ENCODE measurements at places on chromosomes 11 and 22.

DNA sequence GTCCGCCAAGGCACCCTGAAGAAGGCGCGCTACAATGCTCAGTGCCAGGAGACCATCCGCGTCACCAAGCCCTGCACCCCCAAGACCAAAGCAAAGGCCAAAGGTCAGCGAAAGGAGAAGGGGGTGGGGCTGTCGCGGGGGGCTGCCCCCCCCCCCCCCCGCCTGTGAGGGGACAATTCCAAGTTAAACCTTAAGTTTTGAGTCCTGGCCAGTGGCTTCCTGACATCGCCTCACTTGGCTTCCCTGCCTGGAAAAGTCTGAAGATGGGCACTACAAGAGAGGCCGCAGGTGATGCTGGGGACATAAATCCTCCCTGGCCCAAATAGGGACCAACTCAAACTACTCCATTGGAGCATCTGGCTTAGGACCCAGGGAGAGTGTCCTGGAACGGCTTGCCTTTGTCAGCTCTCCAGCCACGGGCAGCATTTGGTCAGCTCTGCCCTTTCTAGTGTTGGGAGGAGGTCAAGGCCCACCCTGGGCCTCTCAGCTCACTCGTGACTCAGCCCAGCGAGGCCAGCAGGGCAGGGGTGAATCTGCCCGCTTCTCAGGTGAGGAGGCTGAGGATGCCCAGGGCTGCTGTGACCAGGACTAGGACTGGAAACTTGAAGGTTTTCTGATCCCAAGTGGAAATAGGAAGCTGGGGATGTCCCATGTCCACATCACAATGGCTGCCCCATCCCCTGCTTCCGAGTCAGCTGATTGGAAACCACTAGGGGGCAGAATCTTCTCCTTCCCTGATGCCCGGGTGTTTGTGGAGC, 1.4 kb downstream of the MDK start:
- DNase-seq = no peak

DNA sequence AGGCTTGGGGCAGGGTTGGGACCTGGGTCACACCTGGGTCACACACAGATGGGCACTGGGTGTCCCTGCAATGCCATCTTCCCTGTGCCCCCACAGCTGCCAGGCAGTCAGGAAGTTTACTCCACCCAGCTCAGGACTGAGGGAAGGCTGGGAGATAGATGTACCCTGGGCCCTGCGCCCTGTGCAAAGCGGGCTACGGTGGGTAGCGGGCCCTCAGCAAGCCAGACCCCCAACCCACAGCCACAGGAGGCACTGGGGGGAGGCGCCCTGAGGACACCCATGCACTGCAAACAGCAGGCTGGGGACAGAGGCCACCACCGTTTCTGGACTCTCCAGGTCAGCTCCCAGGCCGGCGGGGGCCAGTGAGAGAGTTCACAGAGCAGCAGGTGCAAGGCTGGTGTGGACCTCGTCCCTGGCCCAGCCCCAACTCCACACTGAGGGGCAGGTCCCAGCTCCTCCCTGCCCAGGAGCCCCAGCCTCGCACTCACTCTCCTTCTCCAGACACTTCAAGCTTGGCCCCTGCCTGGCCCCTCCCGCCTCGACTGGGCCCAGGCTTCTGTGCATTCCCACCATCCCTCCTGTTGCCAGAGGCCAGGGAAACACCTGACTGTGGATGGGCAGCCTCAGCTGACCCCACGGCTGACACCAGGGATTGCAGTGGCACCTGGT, 4.9 kb downstream of the DUSP8 start:
- no peak for DNase-seq

- DNase-seq = no peak
These were observed 952 bp downstream of the YAP1 start for GRCh38 chr11:102111011-102111786.

DNA sequence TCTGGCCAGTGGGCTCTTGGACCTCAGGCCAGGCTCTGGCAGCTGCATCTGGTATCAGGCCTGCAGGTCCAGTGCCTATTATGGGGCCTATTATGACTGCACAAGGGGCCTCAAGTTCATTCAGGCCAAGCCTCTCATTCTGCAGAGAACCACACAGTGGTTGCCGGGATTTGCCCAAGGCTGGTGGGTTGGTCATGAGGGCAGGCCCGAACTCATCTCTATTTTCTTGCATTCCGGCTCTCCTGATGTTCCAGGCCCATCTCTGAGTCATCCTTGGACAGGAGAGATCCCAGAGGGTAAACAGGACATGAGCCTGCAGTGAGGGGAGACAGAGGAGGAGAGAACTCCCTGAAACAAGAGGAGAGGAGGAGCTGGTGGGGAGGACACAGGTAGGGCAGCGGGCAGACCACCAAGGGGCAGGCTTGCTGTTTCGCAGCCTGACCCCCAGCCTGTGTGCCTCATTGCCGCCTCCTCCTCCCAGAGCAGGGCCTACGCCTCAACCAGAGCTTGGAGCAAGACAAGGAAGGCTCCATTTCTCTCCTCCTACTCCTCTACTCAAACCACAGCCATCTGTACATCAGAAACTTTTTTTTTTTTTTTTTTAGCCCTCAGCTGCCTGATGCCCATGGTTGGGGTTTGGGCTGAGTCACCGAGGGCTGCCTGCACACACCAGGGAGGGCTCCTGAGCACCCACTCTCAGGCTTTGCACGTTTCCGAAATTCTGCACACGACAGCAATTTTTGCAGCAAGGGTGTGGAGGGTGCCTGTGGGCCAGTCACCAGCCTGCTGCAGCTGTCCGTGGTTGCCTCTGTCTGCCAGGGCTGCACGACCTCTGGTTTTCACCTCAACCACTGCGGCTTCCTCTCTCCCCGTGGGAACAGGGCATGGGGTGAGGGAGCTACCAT, 12.7 kb upstream of the TREH start:
- peak; percentile 55 for DNase-seq

GRCh38 chr22:46110215-46110614, 40.1 kb upstream of the PPARA start:
- DNase-seq = no peak

DNA sequence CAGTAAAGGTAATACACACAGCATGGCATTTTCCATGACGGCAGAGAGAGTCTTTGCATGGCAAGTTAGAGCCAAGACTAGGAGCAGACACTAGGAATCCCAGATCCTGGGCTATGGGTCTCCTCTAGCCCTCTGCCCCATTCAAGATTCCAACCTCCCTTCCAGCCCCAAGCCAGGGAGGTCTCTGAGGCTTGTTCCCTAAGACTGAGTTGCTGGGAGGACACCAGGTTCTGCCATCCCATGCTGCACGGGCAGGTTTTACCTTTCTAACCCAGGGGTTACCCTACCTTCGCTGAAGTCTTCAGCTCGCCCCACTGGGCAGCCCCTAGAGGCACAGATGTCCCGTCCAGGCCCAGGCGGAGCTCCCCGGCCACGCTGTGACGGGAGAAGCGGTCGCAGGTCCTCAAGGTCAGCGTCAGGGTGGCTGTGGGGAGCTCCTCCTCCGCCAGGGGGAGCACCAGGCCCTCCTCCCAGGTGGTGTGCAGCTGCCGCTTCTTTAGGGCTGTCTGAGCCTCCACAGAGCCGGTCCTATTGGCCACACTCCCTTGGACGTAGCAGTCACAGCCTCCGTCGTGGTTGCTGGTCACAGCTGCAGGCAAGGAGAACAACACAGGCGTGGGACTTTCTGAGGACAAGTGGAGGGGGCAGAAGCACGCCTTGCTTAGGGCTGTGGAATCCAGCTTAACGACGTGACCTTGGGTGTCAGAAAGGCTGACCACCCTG, 33.8 kb downstream of the SYT13 start:
- DNase-seq = no peak

GRCh38 chr11:94132152-94132558, 3.5 kb downstream of the PANX1 start:
- DNase-seq = no peak

DNA sequence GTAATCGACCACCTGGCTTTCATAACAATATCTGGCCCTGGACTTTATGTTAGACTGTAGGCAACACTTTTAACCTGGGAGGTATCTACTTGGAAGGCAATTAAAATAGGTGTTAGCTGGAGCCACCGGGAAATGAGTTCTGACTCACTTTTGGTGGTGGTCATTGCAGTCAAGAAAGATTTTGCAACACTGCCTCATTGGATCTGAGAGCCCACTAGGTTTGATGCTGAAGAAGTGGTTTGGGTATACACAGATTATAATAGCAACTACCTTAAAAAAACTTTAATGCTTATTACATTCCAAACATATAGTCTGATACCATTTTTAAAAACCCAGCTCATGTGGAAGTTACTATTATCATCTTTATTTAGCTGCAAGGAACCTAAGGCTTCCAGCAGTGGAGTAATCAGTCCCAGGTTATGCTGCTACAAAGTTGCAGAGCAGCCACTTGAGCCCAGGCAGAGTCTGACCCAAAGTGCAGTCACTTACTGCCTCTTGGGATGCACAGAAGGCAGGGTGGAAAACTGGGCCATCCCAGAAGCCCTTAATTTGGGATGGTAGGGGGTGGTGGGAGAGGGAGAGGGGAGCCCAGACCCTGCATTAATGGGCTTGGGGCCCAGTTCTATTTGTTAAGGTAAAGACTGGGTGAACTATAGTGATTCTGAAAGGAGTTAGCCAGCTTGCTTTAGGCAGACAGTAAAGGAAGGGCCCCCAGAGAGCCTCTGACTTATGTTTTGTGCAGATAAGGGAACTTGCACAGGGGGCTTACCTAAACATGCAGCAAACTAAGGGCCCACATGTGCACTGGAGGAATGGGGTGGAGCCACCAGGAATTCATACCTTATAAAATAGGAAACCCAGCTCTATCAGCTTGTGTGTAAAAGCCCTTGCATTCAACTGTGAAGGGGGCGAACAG, 149.4 kb downstream of the SNX19 start:
- DNase-seq = no peak

- no peak for DNase-seq
These were observed 16.0 kb upstream of the FTH1 start for GRCh38 chr11:61983419-61983818.

DNA sequence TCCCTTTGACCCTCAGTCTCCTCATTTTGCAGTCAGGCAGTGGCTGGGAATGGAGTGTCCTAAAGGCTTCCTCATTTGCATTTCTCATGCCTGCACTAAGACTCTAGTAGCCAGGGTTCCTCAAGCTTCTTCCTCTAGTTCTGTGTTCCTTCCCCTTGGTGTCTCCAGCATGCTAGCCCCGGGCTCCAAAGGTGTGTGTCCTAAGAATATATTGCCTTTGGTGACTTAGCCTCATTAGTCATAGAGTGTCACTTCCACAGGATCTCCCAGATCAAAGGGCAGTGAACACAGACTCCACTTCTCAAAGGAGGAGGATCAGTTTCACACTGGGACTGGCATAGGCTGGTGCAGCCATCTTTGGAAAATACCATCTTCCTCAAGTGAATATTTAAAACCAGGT, 21.4 kb upstream of the ACER3 start:
- no peak for DNase-seq

DNA sequence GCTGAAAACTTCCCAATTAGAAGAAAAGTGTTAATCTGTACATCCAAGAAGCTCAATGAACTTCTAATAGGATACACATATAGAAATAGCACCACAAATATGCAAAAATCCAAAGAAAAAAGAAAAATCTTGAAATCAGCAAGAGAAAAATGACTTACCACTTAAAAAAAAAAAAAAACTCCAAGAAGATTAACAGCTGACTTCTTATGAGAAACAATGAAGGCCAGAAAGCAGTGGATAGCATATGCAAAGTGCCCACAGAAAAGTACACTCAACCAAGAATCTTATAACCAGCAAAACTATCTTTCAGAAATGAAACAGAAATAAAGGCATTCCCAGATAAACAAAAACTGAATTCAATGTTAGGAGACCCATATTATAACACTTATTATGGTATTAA, 29.9 kb upstream of the OR5B12 start:
- no peak for DNase-seq

GRCh38 chr11:46999217-46999616, 62.7 kb downstream of the CSTPP1 start:
- no peak for DNase-seq

GRCh38 chr11:77345621-77346020, 44.1 kb upstream of the GDPD4 start:
- no peak for DNase-seq

DNA sequence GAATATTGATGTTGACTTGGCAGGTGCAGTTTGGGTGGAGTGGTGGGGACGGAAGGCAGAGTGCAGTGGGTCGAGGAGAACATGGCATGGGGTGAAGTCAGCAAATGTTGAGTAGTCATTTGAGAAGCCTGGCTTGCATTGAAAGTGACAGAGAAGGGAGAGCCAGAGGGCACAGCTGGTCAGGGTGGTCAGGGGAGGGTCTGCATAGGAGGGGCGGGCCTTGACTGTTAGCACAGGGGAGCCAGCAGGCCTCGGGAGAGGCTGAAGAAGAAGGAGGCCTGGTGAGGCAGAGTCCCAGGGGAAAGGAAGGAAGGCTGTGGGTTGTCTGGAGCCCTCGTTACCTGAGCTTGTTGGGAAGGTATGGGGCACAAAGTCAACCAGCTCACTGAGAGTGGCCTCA, 230.8 kb upstream of the TBCEL start:
- no peak for DNase-seq

- DNase-seq = peak; percentile 23
These were observed 8.8 kb downstream of the POU2F3 start for GRCh38 chr11:120248551-120249278.

DNA sequence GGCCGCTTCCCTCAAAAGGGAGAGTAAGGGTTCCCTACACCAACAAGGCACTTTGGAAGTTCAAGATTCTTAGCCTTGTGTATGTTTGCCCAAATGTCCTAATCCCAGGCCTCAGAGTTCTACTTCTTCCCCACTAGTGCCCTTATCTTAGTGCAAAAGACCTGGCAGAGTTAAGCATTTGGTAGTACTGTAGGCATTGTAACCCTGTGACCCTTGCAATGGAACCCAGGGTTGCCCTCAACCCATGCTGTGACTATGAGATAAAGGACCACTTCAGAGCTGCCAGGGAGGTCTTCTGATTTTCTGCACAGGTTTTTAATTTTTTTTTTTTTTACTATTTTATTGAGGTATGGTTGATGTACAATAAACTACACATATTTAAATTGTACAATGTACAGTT, 65.1 kb downstream of the C11orf65 start:
- no peak for DNase-seq

DNA sequence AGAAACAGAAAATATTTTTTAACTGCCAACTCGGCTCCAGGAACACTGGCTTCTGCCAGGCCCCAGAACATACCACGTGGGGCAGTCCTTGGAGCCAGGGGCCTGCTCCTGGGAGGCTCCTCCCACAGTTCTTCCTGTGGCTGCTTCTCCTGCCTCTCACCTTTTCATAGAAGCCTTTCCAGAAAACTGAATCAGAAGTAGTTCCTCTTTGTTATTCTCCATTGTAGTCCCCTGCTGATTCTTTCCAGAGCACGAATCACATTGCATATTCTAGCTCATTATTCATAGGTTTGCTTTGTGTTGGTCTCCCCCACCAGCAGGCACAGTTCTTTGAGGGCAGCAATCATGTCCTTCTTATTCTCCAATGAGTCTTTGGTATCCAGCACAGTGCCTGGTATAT, 106.0 kb downstream of the EFCAB6 start:
- DNase-seq = no peak

DNA sequence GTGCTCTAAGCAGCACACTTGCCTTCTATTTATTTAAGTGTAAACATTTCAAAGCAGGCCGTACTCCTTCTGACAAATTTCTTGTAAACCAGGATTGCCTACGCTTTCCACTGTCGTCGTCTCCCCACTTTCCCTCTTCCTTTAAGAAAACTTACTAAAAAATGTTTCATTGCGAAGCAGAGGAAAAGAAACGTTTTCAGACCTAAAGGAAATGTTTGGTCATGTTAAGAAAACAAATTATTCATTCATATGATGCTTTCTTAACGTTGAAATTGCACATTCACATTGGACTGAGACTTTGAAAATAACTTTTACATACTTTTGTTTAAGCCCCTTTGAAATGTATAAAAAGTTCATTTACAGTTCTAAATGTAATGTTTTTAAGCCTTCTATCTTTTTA, 106.0 kb downstream of the EMSY start:
- no peak for DNase-seq

Data from T-helper 2 cell treated with Interferon-gamma antibody and Interleukin-4, amounts not matched to agents 5 μg/mL and 100 μg/mL, for 36 hours (primary cell).